ENCODE measurements at places on chromosomes 1 and 21.

DNA sequence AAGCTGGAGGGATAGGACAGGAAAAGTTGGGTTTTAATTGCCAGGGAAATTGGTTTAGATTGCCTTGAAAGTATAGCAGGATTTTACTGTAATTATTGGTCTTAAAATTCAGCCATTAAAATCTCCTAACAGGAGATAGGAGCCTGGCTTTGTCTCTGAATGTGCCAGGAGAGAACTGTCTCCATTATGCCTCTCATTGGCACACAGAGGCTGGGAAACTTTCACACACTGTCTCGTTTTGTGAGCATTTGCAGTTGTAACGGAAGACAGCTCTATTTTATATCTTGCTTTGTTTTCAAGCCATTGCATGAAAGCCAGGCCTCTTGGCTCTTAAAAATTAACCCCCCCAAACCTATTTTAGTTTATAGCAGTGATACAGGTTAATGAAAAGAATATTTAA lies 12.5 kb downstream of the DNAJC6 start:
- DNase-seq = no peak

DNA sequence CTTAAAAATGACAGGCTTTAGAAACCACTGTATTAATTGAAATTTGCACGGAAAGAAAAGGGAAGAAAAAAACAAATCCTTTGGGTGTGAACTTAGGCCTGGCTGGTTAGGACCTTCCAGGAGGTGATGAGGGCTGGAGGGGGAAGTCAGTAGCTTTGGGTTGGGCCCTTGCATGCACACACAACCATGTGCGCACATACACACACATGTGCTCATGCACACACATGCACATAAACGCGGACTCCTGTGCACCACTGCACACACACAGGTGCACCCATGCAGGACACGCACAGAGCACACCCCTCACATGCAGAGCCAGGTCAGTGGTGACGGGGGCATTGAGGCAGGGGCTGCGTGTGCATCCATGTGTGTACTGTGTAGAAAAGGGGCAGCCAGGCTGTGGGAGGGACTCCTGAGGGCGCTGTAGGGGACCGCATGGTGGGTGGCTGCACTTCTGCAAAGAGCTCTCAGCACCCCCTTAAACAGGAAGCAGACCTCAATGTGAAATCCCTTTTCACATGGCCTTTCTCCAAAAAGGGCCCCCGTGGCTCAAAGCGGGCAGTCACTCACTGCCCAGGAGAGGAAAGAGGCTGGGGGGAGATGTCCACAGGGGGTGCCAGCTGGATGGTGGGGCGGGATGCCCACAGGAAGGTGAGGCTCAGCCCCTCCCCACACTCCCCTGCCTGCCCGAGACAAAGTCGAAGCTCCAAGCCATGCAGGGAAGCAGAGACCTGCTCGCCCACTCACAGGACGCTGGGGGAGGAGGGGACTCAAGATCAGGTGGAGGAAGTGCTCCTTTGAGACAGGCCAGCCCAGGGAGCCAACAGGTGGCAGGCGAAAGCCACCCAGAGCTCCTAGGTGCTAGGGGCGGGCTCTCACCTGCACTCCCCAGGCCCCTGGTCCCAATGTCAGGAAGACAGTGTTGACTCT lies 95.2 kb downstream of the ITPKB start:
- no peak for DNase-seq

DNA sequence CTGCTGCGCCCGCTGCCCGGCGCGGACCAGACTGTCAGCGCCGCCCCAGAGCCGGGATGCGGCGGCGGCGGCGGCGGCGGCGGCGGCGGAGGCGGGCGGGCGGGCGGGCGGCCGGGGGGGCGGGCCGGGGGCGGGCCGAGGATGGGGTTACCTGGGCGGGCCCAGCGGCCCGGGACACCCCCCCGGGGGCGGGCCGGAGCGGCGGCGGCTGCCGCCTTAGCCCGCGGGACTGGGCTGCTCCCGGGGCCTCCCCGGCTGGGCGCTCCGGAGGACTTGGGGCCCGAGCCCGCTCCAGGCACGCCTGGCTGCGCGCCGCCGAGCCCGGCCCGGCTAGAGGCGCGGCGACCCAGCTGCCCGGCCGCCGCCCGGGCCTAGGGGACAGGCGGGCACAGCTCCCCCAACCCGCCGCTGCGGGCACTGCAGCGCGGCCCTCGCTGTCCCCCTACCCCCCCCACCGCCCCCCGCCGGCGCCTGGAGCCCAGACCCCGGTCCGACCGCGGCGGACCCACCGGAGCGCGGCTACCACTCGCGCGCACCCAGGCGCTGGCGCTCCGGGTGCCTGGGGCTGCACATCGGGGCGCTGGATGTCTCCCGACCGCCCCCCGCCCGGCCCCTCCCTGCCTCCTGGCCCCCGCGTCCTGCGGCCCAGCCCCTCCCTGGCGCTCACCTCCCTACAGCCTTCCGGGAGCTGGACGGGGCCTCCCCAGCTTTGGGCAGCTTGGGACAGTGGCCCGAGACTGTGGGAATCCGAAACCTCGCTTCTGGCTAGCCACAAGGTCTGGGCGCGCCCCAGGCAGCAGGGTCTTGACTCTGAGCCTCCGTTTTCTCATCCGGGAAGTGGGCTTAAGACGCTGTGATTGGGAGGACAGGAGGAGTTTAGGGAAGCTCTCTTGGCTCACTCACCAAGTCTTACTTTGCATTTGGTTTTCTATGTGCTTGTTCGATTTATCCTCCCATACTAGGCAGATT lies at the start of gene WNT4:
TSS of gene WNT4 (minus strand) at position 33 of the 969 bp plus-strand sequence. CDS start 175 bp downstream, outside the sequence.
- DNase-seq = peak; percentile 63

DNA sequence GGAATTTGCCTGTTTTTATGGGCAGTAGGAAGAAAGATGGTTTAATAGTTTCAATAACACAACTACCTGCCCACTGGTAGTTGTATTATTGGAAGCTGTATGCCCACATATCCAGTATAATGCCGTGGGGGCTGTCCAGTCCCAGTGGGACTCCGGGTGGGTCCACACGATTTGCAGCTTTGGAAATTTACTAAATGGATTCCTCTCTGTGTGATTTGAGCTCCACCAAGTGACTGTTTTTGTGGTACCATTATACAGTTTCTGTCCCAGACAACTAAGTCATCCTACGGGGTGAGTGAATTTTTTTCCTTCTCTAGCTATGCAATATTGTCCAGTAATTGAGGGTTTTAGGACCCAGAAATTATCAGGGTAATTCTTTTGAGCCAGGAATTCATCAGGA lies 86.8 kb downstream of the PLA2G4A start:
- no peak for DNase-seq

DNA sequence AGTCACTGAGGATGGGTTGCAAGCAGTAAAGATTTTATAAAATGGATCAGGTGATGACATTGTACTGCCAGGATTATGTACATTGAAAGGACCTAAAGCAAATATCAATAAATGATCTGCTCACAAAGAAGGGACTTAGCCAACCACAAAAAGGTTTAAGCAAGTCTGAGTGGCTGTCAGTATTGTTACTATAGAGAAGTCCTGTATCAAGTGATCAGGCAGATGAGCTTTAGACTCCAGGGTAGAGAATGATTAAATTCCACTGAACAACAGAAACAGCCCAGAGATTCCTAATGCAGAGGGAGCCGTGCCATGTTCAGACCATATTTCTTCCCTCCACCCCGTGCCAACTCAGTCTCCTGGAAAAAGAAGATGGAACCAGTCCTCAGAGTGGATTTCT lies 138.9 kb downstream of the SETD4 start:
- DNase-seq = no peak

GRCh38 chr1:109025694-109026093 lies 16.2 kb downstream of the WDR47 start:
- no peak for DNase-seq

- no peak for DNase-seq
These were observed 35.6 kb downstream of the STUM start for GRCh38 chr1:226584164-226584563.

- DNase-seq = no peak
These were observed 6.4 kb downstream of the SELENON start for GRCh38 chr1:25806418-25806817.

- DNase-seq = no peak
These were observed 11.0 kb downstream of the GJA4 start for GRCh38 chr1:34803770-34804169.

DNA sequence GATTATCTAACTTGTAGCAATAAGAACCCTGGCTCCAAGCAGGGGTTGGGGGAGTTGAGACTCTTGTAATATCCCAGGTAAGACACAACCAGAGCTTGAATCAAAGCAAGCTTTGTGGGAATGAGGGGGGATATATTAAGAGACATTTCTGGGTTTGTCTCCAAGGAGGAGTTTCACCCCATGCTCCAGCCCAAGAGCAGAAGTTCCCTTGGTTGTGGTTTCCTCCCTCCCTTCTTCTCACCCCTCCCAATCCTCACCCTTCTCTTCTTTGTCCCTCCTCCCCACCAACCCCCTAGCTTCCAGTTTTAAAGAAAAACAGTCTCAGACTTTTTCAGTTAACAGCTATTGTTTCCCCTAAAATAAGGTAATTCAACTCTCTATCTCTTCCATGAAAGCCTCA lies 11.9 kb downstream of the TRAF3IP3 start:
- DNase-seq = no peak
